ENCODE measurements at places on chromosomes 7 and 10.

GRCh38 chr7:151035026-151035717, 6.9 kb downstream of the ABCB8 start:
- DNase-seq = no peak

DNA sequence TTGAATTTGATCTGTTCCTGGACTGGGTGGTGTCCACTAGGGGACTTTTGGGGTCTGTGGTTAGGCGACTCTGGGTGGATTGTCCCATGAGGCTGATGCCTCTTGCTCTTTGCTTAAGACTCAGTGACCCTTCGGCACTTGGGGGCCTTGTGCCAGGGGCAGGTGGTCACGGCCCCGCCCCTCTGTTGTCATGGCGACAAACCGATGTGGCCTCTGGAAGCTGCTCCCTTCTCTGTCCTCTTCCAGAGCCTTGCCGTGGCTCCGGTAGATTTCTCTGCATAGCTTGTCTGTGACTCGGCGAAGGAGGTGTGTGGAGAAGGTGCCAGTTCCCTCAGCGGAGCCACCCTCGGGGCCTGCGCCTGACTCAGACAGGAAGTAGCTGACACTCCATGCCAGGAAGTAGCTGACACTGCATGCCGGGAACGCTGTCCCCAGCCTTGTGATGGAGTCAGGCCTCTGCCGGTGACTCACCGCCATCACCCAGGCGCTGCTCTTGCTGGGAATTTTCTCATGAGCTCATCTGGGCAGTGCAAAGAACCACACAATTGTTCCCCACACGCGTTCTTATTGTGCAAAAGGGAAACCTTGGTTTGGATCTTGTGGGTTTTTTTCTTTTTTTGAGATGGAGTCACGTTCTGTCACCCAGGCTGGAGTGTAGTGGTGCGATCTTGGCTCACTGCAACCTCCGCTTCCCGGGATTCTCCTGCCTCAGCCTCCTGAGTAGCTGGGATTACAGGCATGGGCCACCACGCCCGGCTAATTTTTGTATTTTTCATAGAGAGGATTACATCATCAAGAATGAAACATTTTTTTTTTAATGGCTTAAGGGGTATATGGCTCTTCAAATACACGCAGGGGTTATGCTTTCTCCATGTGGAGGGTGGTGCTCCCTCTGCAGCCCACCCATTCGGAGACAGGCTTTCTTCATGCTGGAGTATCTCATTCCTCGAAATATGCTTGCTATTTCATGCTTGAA, 72.6 kb downstream of the PFKFB3 start:
- peak; percentile 92 for DNase-seq

DNA sequence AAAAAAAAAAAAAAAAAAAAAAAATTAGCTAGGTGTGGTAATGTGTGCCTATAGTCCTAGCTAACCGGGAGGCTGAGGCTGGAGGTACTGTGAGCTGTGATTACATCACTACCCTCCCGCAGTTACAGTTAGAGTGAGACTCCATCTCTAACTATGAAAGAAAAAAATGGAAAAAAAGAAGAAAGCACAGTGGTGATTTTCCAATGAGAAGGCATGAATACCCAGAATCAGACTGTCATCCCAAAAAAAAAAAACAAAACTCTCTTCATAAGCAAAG, 269.9 kb upstream of the MKLN1 start:
- peak; percentile 80 for DNase-seq

DNA sequence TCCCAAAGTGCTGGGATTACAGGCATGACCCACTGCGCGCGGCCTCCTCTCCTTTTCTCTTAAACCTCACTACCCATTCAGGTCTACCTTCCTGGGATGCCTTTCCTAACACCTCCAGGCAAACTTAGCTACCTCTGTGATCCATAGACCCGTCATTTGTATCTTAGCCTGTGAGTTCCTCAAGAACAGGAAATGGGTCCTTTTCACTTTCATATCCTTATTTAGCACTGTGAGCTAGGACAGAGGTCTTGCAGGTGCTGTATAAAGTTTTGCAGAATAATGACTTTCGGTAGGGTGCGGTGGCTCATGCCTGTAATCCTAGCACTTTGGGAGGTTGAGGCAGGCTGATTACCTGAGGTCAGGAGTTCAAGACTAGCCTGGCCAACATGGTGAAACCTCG, 215.7 kb downstream of the RELN start:
- no peak for DNase-seq

GRCh38 chr7:75969182-75969581, 25.2 kb downstream of the TMEM120A start:
- no peak for DNase-seq

GRCh38 chr7:5697754-5698424, 83.6 kb downstream of the RNF216 start:
- no peak for DNase-seq

DNA sequence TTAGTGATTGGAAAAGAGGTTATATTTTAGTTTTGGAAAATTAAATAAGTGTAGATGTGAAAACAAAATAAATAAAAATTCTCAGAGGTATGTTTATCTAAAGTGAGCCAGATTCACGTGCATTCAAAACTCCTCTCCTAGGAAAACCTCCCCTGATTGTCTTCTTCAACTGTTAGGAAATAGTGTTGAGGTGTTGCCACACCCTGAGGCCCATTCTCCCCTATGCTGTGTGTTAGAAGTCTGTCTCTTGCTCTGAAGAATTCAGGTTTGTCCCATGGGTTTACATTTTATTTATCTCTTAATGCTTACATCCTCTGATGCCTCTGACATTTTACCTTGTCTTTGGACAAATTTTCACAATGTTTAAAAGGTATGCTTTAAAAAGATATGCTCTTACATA, 40.3 kb downstream of the PTPRE start:
- DNase-seq = no peak

- no peak for DNase-seq
Observed at GRCh38 chr10:125656523-125656922, 26.4 kb downstream of the TEX36 start.

DNA sequence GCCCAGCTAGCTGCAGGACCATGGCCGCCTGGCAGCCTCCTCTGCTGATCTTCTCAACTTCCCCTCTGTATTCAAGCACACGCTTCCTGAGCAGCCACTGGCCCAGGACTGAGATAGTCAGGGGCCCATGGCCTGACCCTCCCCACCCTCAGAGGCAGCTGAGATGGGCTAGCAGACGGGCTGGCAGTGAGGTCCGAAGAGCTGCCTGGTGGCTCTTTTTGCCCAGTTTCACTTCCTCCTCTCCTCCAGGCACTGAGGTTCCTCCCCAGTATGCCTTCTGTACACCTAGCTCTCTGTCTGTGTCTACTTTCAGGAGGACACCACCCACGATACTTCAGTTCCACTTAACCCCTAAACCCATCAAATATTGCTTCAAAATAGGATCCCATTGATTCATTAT, 395.6 kb downstream of the TNS3 start:
- no peak for DNase-seq

DNA sequence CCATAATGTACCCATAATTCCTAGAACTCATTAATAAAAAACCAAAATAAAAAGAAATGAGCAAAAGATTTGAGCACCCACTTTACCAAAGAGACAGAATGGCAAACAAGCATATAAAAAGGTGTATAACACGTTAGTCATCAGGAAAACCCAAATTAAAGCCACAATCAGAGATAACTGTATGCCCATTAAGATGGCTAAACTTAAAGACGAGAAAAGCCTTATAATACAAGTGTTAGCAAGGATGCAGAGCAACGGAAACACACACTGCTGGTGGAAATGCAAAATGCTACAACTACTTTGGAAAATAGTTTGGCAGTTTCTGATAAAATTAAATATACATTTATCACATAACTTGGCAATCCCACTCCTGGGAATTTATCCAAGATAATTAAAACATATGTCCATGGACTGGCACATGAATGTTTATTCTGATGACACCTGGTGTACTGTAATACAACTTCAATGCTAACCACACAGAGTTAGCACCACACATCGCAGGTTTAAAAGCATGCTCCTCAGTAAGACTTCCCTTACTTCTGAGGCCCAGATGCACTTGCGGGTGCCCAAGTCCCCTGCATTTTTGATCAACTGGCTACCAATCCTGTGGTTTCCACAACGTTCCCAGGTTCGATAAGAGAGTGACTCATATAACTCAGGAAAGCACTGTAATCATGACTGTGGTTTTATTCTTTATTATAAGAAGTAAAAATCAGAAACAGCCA, 158.6 kb downstream of the SNX13 start:
- no peak for DNase-seq

- no peak for DNase-seq
Observed at GRCh38 chr7:149569025-149569725, 71.6 kb upstream of the ZNF746 start.

GRCh38 chr7:29879609-29880008, 73.3 kb downstream of the WIPF3 start:
- no peak for DNase-seq

DNA sequence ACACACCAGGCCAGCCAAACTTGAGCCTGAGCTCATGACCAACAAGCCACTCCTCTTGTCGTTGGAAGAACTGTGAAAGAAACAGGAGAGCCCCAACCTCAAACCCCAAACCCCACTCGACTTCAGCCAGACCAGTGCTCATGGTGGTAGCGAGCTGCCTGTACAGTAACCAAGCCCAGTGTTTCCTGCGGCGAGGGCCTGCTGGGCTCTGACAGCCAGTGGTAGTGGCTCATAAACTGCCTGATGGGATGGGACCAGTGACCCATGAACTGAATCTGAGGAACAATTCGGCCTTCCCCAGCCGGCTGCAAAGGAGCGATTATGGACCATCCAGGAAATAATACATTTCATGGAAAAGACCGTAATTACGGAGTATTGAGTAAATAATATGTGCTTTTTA, 191.9 kb downstream of the RPS24 start:
- DNase-seq = no peak

DNA sequence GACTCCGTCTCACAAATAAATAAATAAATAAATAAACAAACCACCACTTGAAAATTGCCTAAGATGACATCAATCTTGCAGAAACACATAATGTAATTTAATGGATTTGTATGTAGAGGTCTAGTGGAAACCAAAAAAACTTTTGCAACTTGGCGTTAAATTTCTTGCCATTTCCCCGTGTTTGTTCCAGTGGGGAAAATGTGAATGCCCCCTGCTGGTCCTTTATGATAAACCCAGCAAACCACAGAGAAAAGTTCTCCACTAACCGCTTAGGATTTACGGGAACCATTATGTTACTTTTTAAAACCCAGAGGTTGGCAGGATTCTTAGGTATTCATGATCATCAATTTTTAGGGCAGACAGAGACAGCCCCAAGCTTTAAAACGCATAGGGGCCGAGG, 32.5 kb downstream of the LAMB4 start:
- DNase-seq = no peak

GRCh38 chr10:86071758-86072157, 294.8 kb downstream of the GRID1 start:
- DNase-seq = no peak

GRCh38 chr10:84306751-84307384, 21.5 kb upstream of the CCSER2 start:
- no peak for DNase-seq

DNA sequence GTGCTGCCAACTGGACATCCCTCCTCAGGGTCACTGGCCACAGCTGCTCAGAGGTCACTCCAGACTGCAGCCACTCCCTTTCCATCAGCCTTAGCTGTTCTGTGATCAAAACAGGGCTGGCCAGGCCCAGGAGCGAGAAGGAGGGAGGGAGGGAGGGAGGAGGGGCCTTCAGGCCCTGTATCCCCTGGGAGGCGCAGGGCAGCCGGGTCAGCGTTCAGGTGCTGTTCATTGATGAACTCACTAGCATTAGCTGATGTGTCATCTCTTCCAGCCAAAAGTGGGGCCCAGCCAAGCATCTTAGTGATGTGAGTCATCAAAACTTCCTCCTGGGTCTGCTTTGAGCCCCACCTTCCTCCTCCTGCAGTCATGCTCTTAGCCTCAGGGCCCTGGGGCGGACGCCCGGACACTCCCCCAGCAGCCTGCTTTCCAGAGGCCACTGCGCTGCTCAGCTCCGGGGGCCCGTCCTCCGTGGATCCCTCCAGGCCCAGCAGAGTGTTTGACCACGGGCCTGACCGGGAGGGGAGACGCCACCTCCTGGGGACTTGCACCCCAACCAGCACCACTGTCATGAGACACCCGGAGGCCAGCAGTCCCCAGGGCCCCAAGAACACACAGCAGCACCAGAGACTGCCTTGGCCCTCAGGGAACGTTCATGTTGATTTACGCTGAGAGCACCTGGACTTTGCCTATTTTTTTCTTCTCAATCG, 149.2 kb downstream of the PRKAG2 start:
- DNase-seq = peak; percentile 6

DNA sequence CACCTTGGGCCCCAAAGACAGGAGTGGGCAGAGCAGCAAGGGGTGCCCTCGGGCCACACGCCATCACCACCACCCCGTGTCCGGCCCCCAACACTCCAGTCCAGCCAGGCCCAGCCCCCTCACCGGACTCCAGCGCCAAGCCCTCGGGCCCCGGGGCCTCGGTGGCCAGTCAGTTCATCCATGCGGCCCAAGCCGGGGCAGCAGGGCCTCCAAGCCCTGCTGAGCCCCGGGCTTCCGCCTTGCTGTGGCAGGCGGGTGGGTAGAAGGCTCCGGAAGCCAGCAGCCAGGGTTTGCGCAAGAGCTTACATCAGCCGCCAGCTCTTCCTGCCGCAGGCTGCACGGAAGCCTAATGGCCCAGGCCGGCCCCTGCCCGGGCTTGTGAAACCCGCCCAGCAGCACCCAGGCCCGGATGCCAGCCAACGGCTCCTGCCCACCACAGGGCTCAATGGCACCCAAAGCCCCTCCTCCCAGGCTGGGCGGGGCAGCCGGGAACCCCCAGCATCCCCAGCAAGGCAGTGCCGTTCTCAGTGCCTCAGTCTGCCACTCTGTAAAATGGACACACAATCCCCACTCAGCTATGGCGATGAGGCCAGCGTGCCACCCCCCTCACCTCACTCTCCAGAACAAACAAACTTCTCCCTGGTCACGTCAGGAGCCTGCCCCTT, 26.5 kb downstream of the TNRC18 start:
- peak; percentile 96 for DNase-seq

DNA sequence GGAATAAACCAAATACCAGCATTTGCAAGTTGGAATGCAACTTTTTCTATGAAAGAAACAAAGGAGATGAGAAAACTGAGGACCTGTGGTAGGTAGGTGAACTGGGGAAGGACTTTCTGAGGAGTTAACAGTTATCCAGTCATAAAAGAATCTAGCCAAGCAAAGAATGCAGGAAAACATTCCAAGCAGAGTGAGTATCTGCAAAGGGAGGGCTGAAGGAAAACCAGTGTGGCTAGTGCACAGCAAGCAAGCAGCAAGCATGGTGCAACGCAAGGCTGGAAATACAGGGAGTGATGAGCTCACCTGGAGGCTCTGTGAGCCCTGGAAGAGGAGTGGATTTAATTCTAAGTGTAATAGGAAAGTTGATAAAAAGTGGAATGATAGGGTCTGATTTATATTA, 44.0 kb downstream of the RTKN2 start:
- DNase-seq = no peak

DNA sequence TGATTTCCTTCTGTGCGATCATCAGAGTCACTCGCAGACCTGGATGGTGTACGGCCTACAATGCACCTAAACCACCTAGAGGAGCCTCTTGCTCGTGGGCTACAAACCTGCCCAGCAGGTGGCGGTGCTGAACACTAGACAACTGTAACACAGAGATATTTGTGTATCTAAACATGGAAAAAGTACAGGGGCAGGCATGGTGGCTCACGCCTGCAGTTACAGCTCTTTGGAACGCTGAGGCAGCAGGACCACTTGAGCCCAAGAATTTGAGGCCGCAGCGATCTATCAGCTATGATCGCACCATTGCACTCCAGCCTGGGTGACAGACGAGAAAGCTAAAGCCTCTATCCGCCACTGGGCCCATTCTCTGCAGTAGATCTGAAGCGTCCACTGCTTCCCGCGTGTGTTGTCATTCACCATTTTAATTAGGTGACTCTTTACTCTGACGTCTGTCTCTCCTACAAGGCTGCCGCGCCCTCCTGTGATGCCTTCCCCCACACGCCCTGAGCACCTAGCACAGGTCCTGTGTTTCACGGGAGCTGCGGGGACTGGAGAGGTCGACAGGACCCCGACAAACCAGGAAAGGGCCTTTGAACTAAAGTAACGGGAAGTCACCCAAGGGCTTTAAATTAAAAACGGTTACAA, 774 bp downstream of the TUBGCP2 start:
- peak; percentile 92 for DNase-seq

All from CD4-positive, alpha-beta T cell treated with Interleukin-21 for 1 hour (primary cell).